ENCODE measurements at places on chromosomes 2 and 18. TPM values are rescaled to one million over a fixed set of nuclear protein-coding genes. Genes with fewer than 3 reads are reported as not detected.

DNA sequence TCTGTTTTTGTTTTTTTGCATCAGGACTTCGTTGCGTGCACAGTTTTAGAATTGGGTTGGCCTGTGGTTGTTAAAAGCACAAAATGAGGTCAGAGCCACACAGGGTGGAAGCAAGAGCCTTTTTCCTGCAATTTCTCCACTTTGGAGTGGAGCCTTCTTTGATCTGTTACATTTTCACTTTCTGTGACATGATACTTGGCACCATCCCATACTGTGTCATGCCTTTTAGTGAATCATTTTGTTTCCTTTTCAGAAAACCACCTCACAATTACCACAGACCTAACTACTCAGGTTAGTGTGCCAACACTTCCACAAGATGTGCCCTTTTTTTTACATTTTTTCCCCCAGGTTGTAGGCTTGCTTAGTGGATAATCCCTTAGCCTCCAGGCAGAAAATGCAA lies 32.5 kb downstream of the MERTK start:
- H3K36me3 ChIP-seq: no peaks in the 10 kb centered on the region
- no peak overlapping the region for H3K4me3 ChIP-seq
- DNase-seq: no peak
- no peaks in the 10 kb centered on the region for H3K27me3 ChIP-seq
- no peaks in the 10 kb centered on the region for H3K4me1 ChIP-seq
- H3K27ac ChIP-seq: no peak overlapping the region

SCYGR4 gene
- total RNA-seq: not detected

POLR1A gene
- 11.3 TPM for total RNA-seq

- H3K4me3 ChIP-seq: no peak overlapping the region
- peak overlapping the region; percentile 33 for H3K27ac ChIP-seq
- H3K4me1 ChIP-seq: no peaks in the 10 kb centered on the region
- DNase-seq: no peak
- no peaks in the 10 kb centered on the region for H3K36me3 ChIP-seq
Measured at GRCh38 chr2:46058140-46058539, 239.1 kb upstream of the EPAS1 start.

DNA sequence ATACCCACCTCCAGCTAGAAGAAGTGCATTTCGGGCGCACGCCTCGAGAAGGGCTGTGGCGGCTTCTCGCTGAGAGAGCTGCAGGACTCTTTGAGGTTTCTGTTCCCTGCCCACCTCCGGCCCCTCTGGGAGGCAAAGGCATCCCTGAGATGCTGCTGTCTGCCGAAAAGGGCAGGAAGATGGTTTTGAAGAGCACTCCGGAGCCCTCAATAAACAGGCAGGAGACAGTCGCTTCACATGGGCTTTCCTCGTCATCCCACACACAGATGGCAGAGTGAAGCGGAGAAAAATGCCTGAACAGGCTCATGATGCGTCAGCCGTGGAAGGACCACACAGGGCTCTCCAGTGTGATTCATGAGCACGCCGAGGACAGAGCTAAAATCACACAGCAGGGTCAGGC lies 25.4 kb upstream of the GLI2 start:
- H3K4me3 ChIP-seq: no peak overlapping the region
- H3K4me1 ChIP-seq: no peaks in the 10 kb centered on the region
- DNase-seq: no peak
- no peak overlapping the region for H3K27ac ChIP-seq
- H3K27me3 ChIP-seq: no peaks in the 10 kb centered on the region

- H3K27me3 ChIP-seq: no peaks in the 10 kb centered on the region
- H3K4me1 ChIP-seq: no peaks in the 10 kb centered on the region
- no peak overlapping the region for H3K27ac ChIP-seq
- H3K36me3 ChIP-seq: no peaks in the 10 kb centered on the region
- no peak overlapping the region for H3K4me3 ChIP-seq
- peak; percentile 62 for DNase-seq
Measured at GRCh38 chr2:64634345-64635267, 19.1 kb downstream of the SERTAD2 start.

- no peaks in the 10 kb centered on the region for H3K36me3 ChIP-seq
- no peak overlapping the region for H3K4me3 ChIP-seq
- no peak overlapping the region for H3K27ac ChIP-seq
- no peak for DNase-seq
Measured at GRCh38 chr18:51092117-51092516, 62.1 kb downstream of the SMAD4 start.

DNA sequence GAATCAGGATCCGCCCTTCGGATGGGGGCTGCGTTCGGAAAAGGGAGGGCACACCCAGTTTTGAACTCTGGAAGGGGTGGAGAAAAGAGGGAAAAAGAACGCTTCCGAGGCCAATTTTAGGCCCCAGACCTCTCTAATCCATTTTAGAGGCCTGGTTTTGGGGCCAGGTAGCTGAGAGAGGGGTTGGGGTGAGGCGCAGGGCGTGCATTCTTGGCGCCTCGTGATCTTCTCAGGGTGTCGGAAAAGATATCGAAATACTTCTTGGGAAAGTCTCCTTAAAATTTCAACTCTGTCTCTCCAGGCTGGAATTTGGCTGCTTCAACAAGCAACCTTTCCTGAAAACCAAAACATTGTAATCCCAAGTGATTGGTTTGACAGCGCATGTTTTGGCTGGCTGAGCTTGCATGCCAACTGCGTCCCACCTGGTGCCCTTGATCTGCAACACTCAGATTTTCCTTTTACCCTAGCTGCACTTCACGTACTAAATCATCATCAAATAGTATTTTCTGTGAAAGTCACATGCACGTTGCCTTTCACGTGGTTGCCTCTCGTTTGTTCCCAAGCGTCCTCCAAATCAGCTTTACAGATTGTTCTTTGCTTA lies 864 bp upstream of the XPO1 start:
- no peaks in the 10 kb centered on the region for H3K4me1 ChIP-seq
- peak overlapping the region; percentile 97 for H3K27ac ChIP-seq
- H3K27me3 ChIP-seq: no peaks in the 10 kb centered on the region
- H3K4me3 ChIP-seq: peak overlapping the region; percentile 85
- peak; percentile 40 for DNase-seq

- H3K4me3 ChIP-seq: no peak overlapping the region
- H3K36me3 ChIP-seq: no peaks in the 10 kb centered on the region
- no peaks in the 10 kb centered on the region for H3K27me3 ChIP-seq
Measured at GRCh38 chr2:175852879-175853615, 149.0 kb downstream of the LNPK start.

DNA sequence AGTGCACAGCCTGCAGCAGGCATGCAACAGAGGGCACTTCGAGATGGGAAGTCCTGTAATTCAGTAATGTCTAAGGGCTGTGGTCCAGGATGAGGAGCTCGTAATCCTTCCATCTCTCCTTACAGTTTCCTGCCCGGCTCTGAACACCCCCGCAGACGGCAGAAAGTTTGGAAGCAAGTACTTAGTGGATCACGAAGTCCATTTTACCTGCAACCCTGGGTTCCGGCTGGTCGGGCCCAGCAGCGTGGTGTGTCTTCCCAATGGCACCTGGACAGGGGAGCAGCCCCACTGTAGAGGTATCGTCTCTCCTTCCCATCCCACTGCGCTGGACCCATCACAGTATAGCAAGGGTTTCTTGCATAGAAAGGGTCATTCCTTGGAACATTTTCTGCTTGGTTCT lies 26.7 kb downstream of the FBLN7 start:
- no peaks in the 10 kb centered on the region for H3K27me3 ChIP-seq
- DNase-seq: no peak
- H3K27ac ChIP-seq: no peak overlapping the region
- H3K4me3 ChIP-seq: no peak overlapping the region
- H3K4me1 ChIP-seq: no peaks in the 10 kb centered on the region
- no peaks in the 10 kb centered on the region for H3K36me3 ChIP-seq

ZNF385B gene
- total RNA-seq: 0.41 TPM

CHN1 gene
- total RNA-seq: 56.7 TPM

GRCh38 chr2:134372611-134373131 lies 118.8 kb downstream of the MGAT5 start:
- no peaks in the 10 kb centered on the region for H3K36me3 ChIP-seq
- no peaks in the 10 kb centered on the region for H3K27me3 ChIP-seq
- peaks cover 8% of the 10 kb centered on the region for H3K4me1 ChIP-seq
- H3K27ac ChIP-seq: peak overlapping the region; percentile 66

- H3K4me3 ChIP-seq: no peak overlapping the region
- no peaks in the 10 kb centered on the region for H3K27me3 ChIP-seq
- no peaks in the 10 kb centered on the region for H3K36me3 ChIP-seq
- no peak overlapping the region for H3K27ac ChIP-seq
- no peaks in the 10 kb centered on the region for H3K4me1 ChIP-seq
Measured at GRCh38 chr2:38610851-38611801, 8.4 kb upstream of the HNRNPLL start.

TRIM43 gene
- 0.48 TPM for total RNA-seq

DNA sequence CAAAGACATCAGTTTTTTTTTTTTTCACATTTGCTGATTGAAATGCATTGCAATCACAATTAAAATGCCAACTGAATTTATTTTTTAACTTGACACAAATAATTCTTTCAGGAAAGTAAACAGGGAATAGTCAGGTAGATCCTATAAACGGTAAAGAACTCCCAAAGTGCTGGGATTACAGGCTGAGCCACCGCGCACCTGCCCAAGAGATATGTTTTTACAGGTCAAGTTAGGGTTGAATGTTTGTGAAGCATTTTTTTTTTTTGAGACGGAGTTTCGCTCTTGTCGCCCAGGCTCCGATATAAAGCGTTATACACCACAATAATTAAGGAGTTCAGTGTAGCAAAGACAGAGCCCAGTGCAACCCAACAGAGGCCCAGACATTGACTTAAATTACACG lies 15.1 kb downstream of the ITM2C start:
- no peaks in the 10 kb centered on the region for H3K36me3 ChIP-seq
- H3K27ac ChIP-seq: no peak overlapping the region
- no peak for DNase-seq
- H3K4me3 ChIP-seq: no peak overlapping the region
- no peaks in the 10 kb centered on the region for H3K4me1 ChIP-seq
- no peaks in the 10 kb centered on the region for H3K27me3 ChIP-seq

DNA sequence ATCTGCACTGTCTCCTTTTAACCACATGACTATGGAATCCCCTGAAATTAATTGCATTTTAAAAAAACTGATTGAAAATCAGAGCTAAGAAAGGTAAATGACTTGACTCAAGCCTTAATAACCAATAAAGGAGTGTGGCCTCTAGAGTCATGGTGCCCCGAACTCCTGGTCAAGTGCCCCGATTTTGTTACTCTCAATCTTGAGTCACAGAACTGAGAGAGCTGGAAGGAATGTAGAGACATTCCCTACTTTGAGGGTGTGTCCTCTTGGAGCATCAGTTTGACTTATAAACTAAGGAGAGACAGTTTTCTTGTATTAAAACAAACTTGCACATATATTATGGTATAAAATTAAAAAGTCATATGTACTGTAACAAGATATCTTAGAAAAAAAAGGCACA lies 2.4 kb downstream of the WDR43 start:
- H3K27me3 ChIP-seq: no peaks in the 10 kb centered on the region
- H3K4me3 ChIP-seq: no peak overlapping the region
- H3K27ac ChIP-seq: no peak overlapping the region
- no peaks in the 10 kb centered on the region for H3K4me1 ChIP-seq
- no peak for DNase-seq
- no peaks in the 10 kb centered on the region for H3K36me3 ChIP-seq

CD8B2 gene
- total RNA-seq: not detected

CRYBA2 gene
- not detected for total RNA-seq

DUSP2 gene
- 2.4 TPM for total RNA-seq

SLC5A7 gene
- total RNA-seq: not detected

AP1S3 gene
- total RNA-seq: 5.6 TPM

DNA sequence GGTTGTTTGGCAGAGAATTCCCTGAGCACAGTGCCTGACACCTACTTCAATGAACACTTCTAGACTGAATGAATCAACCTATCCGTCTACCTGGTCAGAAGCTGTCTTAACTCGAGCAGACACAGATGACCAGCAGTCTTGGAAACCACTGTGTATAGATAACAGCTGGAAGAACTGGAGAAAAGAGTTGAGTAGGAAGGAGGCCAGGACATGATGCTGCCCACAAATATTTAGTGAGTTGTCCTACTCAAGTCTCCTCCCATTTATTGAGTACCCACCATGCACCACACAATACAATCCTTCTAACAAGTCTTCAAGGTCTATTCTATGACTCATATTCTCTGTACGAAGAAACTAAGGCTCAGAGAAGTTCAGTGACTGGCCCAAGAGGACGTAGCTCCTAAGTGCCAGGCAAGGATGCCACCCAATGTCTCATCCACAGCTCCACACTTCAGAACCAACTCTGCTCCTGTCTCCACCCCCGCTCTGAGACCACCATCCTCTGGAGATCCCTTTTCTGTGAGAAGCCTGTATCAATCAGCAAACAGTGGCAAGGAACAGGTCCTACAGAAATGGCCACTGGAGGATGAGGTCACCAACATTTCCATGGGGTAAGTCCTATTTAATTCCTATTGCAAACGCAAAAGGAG lies 62.2 kb downstream of the GALNT14 start:
- H3K27ac ChIP-seq: no peak overlapping the region
- H3K4me3 ChIP-seq: no peak overlapping the region
- no peak for DNase-seq
- H3K27me3 ChIP-seq: no peaks in the 10 kb centered on the region
- H3K36me3 ChIP-seq: no peaks in the 10 kb centered on the region

GRCh38 chr18:55781481-55781957 lies 193.5 kb upstream of the TCF4 start:
- H3K4me3 ChIP-seq: no peak overlapping the region
- H3K27ac ChIP-seq: no peak overlapping the region
- no peaks in the 10 kb centered on the region for H3K4me1 ChIP-seq
- H3K36me3 ChIP-seq: no peaks in the 10 kb centered on the region

DNA sequence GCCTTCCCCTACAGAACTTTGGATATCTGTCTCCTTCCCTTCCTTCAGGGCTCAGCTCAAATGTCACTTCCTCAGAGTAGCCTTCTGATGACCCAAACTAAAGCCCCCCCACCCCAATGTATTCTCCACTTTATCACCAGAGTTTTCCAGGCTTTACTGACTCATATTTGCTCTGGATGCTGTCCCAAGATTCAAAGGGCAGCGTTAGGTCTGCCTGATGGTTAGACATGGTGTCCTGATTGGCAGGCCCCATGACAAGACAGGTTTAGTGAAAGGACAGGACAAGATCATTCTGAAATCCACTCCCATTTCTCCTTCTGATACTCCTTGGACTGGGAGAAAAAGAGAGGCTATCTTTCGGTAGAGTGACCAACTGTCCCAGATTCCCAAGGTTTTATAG lies 22.6 kb upstream of the RPIA start:
- H3K27ac ChIP-seq: no peak overlapping the region
- no peak for DNase-seq
- no peaks in the 10 kb centered on the region for H3K4me1 ChIP-seq
- H3K36me3 ChIP-seq: no peaks in the 10 kb centered on the region

DNA sequence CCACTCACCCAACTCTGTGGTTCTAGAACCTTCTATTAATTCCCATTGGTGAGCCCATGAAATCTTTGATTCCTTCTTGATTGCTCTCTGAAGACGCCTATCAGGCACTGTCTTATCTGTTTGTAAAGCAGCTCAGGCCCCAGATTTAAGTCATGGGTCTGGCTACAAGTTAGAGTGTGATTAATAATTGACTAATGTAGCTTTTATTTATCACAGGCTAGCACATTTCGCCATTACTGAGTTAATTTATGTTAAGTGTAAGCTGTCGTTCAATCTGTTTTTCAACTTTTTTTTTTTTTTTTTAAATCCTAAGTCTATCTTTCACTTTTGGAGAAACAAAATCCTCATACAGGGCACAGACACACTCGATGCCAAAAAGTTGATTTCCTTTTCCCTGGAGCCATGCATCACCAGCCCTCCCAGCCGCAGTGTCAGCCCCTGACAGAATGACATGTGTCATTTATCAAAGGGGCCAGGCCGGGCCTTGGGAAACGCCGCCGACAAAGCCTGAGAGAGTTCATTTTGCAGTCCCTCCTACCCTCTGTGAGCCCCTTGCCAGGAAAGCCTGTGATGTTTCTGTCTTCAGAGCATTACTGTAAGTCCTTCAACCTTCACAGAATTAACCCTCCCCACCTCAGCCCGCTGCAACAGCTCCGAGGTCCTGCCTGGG lies 15.8 kb downstream of the TSHZ1 start:
- no peaks in the 10 kb centered on the region for H3K27me3 ChIP-seq
- H3K36me3 ChIP-seq: no peaks in the 10 kb centered on the region
- no peak overlapping the region for H3K4me3 ChIP-seq
- H3K4me1 ChIP-seq: no peaks in the 10 kb centered on the region
- DNase-seq: no peak

SERPINB7 gene
- total RNA-seq: not detected
